ENCODE measurements at places on chromosomes 5 and 9.

DNA sequence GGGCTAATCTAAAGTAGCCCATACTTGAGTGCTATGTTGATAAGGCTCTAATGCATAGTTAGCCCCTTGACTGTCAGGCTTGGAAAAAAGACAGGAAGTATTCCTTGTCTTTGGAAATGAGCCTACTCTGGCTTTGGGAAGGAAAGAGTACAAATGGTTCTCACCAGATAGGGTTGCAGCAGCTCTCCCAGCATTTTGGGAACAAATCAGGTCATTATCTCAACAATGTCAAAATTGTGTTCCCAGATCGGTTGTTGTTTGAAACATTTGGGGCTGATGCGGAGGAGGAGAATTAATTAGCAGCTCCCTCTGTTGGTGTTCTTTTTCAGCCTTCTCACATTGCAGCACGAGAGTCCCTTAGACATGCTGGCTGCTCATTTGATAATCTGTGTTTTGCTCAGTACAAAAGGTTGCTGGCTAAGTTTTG lies 294.7 kb upstream of the DMRT1 start:
- DNase-seq: no peak

DNA sequence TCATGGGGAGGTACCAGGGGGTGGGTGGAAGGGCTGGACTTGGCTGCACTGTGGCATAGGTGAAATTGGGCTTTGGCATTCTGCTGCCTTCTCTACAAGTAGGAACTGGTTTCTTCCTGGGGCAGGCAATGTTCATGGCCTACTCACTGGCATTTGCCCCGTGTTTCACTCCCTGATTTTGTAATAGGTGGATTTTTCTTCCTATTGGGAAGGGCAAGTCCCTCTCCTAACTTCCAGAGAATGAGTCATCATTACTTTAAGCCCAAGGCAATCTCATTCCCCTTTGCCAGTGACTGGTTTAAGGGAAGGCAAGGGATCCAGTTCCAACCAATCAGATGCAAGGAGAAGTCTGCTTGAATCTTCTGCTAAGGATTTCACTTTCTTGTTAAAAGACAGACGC lies 67.9 kb upstream of the ANKRD55 start:
- DNase-seq: no peak

GRCh38 chr9:16680541-16680940 lies 189.9 kb downstream of the BNC2 start:
- DNase-seq: no peak

DNA sequence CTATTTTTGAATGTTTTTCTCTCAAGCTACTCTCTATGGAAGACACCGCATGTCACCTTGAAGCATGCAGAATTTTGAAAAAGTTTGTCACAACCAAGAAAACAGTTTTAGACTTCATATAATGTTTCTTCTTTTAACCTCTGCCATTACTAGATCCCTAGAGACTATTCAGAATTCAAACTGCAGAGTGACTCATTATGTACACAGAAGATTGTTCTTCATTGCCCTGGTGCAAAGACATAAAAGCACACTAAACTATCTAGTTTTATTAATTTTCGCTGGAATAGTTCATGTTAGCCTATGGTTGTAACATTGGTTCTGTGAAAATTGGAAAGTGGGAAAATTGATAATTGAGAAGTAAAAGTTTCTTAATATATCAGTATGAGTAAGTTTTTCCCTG lies 18.4 kb downstream of the F2RL2 start:
- DNase-seq: no peak

DNA sequence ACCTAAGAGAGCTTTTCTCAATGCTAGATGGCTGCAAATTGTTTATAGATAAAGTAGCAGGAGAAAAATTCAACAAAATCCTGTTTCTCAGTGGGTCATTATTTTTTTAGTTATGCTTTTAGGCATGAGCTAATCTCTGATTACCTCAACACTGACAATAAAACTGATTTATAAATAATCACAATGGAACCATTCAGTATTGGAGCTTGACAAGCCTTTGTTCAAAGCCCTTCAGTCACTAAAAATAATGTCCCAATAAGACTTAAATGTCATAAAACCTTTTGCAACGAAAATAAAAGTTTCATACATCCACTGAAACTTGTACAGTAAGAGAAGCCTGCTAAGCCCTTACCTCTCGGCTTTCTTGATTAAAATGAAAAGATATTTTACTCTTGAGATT lies 27.2 kb downstream of the PTPDC1 start:
- DNase-seq: no peak

- DNase-seq: peak; percentile 60
Measured at GRCh38 chr5:157682257-157682656, 10.9 kb downstream of the C5orf52 start.

DNA sequence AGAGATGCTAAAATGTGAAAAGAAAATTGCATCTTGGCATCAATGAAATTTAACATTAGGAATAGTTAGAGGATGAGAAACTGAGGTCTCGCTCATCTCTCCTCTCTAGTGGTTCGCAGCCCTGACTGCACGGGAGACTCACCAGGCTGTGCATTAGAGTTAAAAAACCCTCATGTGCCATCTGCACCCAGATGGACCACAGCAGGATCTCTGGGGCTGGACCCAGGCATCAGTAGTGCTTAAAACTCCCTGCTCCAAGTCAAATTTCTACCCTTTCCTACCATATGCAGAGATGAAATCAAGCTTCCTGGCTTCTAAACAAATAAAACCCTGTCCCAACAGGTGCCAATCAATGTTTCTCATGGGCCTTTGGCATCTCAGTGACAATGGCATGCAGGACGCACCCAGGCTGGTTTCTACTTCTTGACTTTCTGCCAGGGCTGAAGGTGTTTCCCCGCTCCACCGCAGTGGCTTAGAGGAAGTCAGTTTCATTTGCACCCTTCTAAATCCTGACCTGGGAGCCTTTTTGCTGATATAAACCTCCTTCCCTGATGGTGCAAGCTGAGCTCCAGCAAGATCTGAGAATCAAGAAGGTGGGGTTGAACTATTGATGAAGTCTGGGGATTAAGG lies 132.6 kb downstream of the NSG2 start:
- DNase-seq: peak; percentile 12

DNA sequence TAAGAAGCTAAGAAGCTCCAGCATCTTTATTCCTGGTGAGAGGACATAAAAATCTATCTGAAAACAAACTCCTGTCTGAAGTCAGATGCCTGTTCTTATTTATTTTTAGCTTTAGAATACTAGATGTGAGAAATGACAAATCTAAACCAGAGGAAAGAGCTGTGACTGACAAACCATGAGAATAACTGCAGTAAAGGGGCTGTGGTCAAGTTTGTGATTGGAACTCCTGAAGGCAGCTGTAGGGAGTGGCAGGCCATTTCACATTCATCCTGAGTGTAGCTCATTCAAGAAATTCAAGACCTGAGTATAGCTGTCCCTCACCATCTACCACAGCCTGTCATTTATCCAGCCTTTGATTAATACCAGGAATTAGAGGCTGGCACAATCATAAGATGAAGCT lies 718.8 kb downstream of the BRINP1 start:
- no peak for DNase-seq

DNA sequence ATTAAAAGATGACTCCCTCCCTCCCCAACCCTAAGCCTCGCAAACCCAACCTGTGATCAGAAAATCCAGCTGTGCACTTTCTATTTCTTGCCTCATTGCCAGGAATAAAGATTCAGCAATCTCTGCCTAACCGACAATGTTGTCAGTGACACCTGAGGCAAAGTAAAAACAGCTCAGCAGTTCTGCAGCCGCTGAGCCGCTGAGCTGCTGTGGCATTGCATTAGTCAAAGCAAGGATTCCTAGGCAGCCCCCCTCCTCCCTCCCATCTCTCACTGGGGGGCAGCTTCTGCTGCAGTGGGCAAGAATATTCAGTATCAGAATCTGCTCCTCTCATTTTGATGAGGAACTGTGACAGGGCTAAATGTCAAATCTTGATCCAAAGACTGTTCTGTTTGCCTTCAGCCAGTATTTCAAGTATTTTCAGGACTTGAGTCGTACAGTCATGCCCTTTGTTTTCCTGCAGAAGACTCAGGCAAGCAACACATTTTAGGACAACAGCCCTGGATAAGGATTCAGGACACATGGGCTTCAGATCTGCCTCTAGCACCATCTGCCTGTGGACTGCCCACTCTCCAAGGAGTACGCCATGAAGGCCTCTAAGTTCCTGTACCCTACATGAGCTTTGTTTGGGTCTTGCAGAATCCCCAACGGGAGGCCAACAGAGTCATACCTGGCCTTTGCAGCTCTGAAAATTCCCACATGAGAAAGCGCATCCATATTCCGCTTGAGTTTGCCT lies 41.1 kb upstream of the DAP start:
- DNase-seq: no peak

DNA sequence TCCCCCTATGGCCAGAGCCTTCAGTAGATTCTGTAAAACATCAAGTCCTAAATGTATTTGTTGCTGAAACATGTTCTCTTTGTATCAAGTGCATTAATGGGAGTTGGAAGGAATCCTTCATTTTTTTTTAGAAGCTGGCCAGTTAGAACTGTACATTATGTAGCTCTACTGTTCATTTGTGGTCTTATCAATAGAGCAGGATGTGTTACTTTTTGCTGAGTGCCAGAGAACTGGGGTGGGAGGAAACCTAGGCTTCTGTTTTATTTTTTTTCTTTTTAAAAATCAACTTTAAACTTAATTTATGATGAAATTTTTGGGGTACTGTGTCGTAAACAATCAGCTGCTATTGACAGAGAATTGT lies 5.1 kb downstream of the PIP5K1B start:
- no peak for DNase-seq

DNA sequence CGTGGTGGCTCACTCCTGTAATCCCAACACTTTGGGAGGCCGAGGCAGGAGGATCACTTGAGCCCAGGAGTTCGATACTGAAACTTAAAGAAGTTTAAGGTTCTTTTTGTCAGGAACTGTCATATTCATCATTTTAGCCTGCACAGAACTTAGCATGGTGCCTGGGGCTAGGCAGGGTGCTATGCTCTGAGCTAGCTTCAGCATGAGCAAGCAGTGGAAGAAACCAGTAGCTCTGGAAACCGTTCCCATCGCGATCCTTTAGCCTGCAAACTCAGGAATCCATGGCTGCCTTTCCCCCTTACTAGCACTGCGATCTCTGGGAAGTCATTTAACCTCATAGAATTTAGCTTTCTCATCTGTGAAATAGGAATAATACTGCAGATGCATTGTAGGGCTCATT lies 80.4 kb downstream of the PTCH1 start:
- DNase-seq: no peak

- no peak for DNase-seq
Measured at GRCh38 chr5:172904643-172905345, 54.4 kb upstream of the RPL26L1 start.

Measured in esophagus muscularis mucosa (tissue), 4 donors.